ENCODE measurements at places on chromosomes 3 and 15. TPM values are rescaled to one million over a fixed set of nuclear protein-coding genes. Genes with fewer than 3 reads are reported as not detected.

The GRAMD1C gene
- total RNA-seq, result 0.63 TPM

The RARB gene
- total RNA-seq, result 22.6 TPM

The TRPM1 gene
- total RNA-seq, result not detected

The HES1 gene
- total RNA-seq, result 20.7 TPM

The GOLGA6L26 gene
- not detected for total RNA-seq

The GRIP2 gene
- total RNA-seq, result 1.5 TPM

The ACOX2 gene
- total RNA-seq, result 43.1 TPM

The TJP1 gene
- total RNA-seq, result 413 TPM

The ARID3B gene
- 8.4 TPM for total RNA-seq

The LYZL4 gene
- total RNA-seq, result not detected

The POC1A gene
- total RNA-seq, result 3.1 TPM

The SLC51A gene
- not detected for total RNA-seq

The PPM1L gene
- total RNA-seq, result 13.2 TPM

The CNTN6 gene
- not detected for total RNA-seq

The AMOTL2 gene
- 233 TPM for total RNA-seq

The C3orf22 gene
- not detected for total RNA-seq

The GOLGA8Q gene
- total RNA-seq, result 7.4 TPM

The NANOGP8 gene
- total RNA-seq, result 1.2 TPM

The AP3B2 gene
- 0.59 TPM for total RNA-seq

The LRRIQ4 gene
- total RNA-seq, result not detected

The ANKRD34C gene
- total RNA-seq, result not detected

The FBXO22 gene
- total RNA-seq, result 9.9 TPM

The CISH gene
- total RNA-seq, result 5.7 TPM

The ZNF660 gene
- total RNA-seq, result 3.7 TPM

The NEDD4 gene
- total RNA-seq, result 8.4 TPM

The CHCHD6 gene
- 35.0 TPM for total RNA-seq

The KY gene
- total RNA-seq, result not detected

The IL17RB gene
- total RNA-seq, result 7.1 TPM

The HRG gene
- not detected for total RNA-seq

The ALDH1A3 gene
- 31.2 TPM for total RNA-seq

The MORC1 gene
- not detected for total RNA-seq

The CD86 gene
- 5.7 TPM for total RNA-seq

The MESP2 gene
- not detected for total RNA-seq

The ESYT3 gene
- 6.9 TPM for total RNA-seq

The ARHGEF26 gene
- total RNA-seq, result 62.6 TPM

The CAND2 gene
- total RNA-seq, result 14.3 TPM

The STRA6 gene
- total RNA-seq, result 1.9 TPM

The GABRR3 gene
- total RNA-seq, result not detected

The CCDC191 gene
- 9.3 TPM for total RNA-seq

Measured in tibial nerve (tissue), 4 donors.